ENCODE measurements at places on chromosomes 7 and 10.

- no peak for DNase-seq
These were observed 115.5 kb upstream of the ZNF438 start for GRCh38 chr10:31147210-31147608.

GRCh38 chr10:126876456-126876855, 28.8 kb upstream of the DOCK1 start:
- no peak for DNase-seq

DNA sequence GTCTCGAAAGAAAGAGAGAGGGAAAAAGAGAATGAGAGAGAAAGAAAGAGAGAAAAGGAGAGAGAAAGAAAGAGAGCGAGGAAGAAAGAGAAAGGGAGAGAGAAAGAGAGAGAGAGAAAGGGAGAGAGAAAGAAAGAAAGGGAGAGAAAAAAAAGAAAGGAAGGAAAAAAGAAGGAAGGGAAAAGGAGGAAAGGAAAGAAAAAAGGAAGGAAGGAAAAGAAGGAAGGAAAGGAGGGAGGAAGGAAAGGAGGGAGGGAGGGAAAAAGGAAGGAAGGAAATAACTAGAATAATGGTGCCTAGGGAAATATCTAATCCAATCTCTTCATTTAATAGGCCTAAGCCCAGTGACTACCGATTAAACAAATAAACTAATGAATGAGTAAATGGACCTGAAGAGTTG, 85.4 kb upstream of the LYZL1 start:
- no peak for DNase-seq

- no peak for DNase-seq
These were observed 27.1 kb downstream of the SEC61A2 start for GRCh38 chr10:12156367-12157123.

DNA sequence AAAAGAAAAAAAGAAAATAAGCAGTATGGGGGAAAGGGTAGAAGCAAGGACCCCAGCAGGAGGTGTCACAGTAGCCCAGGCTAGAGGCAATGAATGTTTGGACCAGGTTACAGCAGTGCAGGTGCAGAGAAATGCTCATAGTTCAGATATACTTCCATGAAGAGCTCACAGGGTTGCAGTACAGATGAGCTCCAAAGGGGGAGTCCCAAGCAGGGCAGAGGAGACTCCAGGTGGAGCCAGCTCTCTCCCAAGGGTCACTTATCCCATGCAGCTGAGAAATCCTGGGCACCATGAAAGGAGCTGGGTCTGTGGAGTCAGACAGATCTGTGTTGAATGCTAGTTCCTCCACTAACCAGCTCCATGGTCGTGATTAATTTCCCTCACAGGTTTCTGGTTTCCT, 174.9 kb downstream of the C7orf25 start:
- no peak for DNase-seq

- no peak for DNase-seq
These were observed 126.5 kb downstream of the HIPK2 start for GRCh38 chr7:139651308-139651707.

DNA sequence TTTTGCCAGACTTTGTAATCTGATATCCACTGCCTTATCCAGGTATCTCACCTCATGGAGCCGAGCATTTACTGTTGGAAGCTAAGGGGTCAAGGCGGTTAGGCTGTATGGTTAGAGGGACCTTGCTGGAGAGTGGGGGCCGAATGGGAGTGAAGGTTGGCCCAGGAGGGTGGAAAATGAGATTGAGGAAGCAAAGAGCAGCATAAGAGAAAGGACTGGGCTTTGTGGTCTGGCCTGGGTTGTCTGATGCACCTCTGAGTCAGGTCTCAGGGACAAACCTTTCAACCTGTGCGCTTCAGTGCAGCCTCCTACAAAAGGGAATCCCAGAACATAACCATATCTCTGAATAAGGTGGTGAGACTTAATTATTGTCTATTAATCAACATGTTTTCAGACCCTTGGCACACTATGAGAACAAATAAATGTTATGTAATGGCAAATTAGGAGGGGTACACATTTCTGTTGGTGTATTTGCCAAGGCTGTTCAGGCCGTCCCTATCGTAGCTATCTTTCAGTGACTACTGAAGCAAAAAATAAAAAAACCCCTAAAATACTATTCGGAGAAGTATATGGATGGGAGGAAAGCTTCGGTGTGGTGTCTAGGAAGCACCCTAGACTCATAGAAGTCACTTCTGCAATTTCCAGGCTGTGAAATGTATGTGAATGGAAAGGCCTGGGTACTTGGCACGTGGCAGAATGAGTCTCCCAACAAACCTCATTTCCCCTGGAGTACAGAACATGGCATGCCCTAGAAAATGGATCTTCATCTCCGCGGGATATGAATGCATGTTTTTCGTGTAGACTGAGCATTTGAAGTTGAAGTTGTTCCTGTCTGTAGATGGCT, 4.3 kb downstream of the CAMK1D start:
- peak; percentile 6 for DNase-seq

GRCh38 chr7:76395965-76396726, 13.4 kb downstream of the SSC4D start:
- DNase-seq, result no peak

- no peak for DNase-seq
These were observed 36.1 kb downstream of the C10orf90 start for GRCh38 chr10:126634347-126634746.
